PC-9 (cell line): ENCODE measurements at places on chromosomes 11 and 22. TPM values are rescaled to one million over a fixed set of nuclear protein-coding genes. Genes with fewer than 3 reads are reported as not detected.

The POTEH gene
- total RNA-seq: not detected in 2 replicates

The CALCA gene
- total RNA-seq: not detected in 2 replicates

The DEUP1 gene
- total RNA-seq: not detected in 2 replicates

The TIMP3 gene
- total RNA-seq: 79.8 and 89.3 TPM in 2 replicates

The TBX10 gene
- total RNA-seq: not detected in 2 replicates

The P2RY2 gene
- total RNA-seq: 19.8 and 22.5 TPM in 2 replicates

The SNX15 gene
- total RNA-seq: 38.2 and 40.6 TPM in 2 replicates

DNA sequence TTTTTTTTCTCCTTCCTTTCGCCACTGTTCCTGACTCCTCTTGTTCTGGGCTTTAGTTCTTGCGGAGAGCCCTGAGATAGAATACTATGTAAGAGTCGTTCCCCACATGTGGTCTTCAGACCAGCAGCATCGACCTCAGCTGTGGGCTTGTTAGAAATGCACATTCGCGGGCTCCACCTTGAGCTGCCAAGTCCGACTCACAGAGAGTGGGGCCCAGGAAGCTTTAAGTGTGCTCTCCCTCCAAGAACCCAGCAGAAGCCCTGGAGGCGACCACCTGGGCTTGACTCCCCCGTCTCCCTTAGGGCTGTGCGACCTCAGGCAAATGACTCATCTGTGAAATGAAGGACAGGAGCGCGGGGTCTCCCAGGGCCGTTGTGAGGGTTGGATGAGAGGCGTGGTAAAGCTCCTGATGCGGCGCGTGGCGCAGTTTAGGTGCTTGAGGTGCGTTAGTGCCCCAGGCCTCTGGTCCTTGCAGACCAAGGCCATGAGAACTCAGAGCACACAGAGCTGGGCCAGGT is 18.8 kb downstream of the SAMM50 start:
- no peaks in the 10 kb centered on the region for H3K27me3 ChIP-seq
- H3K4me3 ChIP-seq: no peak overlapping the region
- no peak overlapping the region for H3K27ac ChIP-seq
- H3K36me3 ChIP-seq: peaks cover 27% of the 10 kb centered on the region
- H3K4me1 ChIP-seq: no peaks in the 10 kb centered on the region

DNA sequence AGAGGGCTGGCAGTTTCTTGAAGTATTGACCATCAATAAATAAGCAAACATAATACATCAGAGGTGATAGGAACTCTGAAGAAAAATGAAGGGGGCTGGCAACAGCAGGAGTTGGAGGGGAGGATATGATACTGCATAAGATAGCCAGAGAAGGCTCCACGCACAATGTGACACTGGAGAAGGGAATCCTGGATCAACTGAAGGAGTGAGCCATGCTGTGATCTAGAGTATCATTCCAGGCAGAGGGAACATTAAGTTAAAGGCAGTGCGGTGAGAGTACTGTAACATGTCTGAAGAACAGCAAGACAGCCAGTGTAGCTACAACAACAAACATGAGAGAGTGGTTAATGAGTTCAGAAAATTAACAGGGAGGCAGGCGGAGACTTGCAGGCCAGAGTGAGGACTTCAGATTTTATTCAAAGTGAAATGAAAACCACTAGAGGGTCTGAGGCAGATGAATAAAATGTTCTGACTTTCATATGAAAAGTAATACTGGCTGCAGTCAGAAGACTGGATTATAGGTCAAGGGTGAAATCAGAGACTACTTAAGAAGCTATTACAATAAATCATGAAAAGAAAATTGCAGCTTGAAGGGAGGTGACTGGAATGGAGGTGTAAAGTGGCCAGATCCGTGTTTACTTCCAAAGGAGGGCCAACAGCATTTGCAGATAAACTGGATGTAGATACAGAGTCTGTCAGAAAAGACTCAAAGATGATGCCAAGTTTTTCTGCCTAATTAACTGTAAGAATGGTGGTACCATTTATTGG is 49.4 kb downstream of the RRAS2 start:
- H3K36me3 ChIP-seq: no peaks in the 10 kb centered on the region
- H3K27me3 ChIP-seq: no peaks in the 10 kb centered on the region
- DNase-seq: no peak
- no peak overlapping the region for H3K4me3 ChIP-seq
- H3K27ac ChIP-seq: no peak overlapping the region

GRCh38 chr11:4071914-4072313 is 22.7 kb upstream of the RRM1 start:
- no peaks in the 10 kb centered on the region for H3K4me1 ChIP-seq
- H3K36me3 ChIP-seq: no peaks in the 10 kb centered on the region
- no peaks in the 10 kb centered on the region for H3K27me3 ChIP-seq
- no peak overlapping the region for H3K4me3 ChIP-seq
- H3K27ac ChIP-seq: no peak overlapping the region

GRCh38 chr11:113493206-113493605 is 18.0 kb upstream of the DRD2 start:
- peaks cover 45% of the 10 kb centered on the region for H3K27me3 ChIP-seq
- H3K27ac ChIP-seq: no peak overlapping the region
- H3K36me3 ChIP-seq: no peaks in the 10 kb centered on the region
- no peaks in the 10 kb centered on the region for H3K4me1 ChIP-seq
- H3K4me3 ChIP-seq: no peak overlapping the region
- DNase-seq: no peak

DNA sequence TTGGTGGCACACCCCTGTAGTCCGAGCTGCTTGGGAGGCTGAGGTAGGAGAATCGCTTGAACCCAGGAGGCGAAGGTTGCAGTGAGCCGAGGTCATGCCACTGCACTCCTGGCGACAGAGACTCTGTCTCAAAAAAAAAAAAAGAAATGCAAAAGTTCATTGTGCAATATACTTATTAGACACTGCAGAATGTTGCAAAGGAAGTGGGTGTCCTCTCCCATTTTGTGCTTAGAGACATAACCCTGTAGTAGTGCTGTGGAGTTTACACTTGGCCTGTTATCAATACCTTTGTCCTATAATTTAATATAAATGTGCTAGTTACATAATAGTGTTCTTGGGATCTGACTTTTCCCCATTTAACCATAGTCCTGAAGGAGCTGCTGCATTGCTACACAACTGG is 9.4 kb downstream of the BCL2L13 start:
- no peaks in the 10 kb centered on the region for H3K4me1 ChIP-seq
- no peak for DNase-seq
- H3K27me3 ChIP-seq: no peaks in the 10 kb centered on the region
- peak overlapping the region; percentile 32 for H3K27ac ChIP-seq

- H3K27ac ChIP-seq: no peak overlapping the region
- no peaks in the 10 kb centered on the region for H3K27me3 ChIP-seq
- DNase-seq: no peak
These were observed 214.5 kb upstream of the UBASH3B start for GRCh38 chr11:122440811-122441665.

- no peak for DNase-seq
- H3K4me1 ChIP-seq: no peaks in the 10 kb centered on the region
- no peak overlapping the region for H3K4me3 ChIP-seq
- no peak overlapping the region for H3K27ac ChIP-seq
- no peaks in the 10 kb centered on the region for H3K27me3 ChIP-seq
- peaks cover 20% of the 10 kb centered on the region for H3K36me3 ChIP-seq
These were observed 69.3 kb downstream of the CEP164 start for GRCh38 chr11:117396970-117397369.

DNA sequence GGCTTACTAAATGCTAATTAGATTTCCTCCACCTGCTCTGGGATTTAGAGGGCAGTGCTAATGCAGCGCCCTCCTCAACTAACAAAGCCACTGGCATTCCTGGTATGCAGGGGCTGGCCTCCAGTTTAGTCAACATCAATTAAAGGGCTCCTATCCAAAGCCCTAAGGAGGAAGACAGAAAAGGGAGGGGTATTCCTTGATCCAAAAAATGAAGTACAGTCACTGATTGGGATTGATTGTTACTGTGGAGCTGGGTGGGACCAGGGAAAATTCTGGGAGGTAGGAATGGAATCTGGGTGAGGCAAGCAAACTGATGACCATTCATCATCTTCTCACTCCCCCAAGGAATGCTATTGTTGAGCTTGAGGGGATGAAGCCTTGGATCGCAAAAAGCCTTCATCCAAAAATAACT is 52.2 kb downstream of the GAB2 start:
- H3K4me1 ChIP-seq: peaks cover 22% of the 10 kb centered on the region
- H3K27ac ChIP-seq: peak overlapping the region; percentile 40
- H3K27me3 ChIP-seq: no peaks in the 10 kb centered on the region
- H3K4me3 ChIP-seq: no peak overlapping the region; the same call in 1 of the 2 replicates

DNA sequence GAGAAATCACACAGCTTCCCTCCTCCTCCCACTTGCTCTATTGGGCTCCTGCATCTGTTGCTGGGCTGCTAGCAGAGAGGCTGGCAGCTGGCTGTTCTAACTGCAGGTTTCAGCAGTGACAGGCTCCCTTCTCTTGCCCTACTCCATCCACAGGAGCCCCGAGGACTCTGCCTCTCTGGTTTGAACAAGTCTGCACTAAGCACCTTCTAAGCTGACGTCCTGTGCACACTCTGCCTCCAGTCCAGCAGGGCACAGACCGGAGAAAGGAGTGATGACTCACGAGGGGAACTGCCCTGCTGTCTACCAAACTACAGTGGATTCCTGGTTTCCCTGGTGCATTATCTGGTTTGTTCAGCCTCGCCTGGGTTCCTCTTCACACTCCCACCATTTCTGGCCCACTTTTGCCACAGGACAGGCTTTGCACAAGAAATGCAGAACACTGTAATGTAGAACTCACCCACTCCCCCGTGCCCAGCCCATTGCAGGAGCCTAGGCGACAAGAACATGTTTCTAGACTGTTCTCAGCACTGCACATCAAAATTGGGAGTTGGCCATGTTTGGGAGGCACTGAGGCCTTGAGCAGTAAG is 26.0 kb downstream of the IL10RA start:
- H3K36me3 ChIP-seq: no peaks in the 10 kb centered on the region
- no peak overlapping the region for H3K27ac ChIP-seq
- H3K4me3 ChIP-seq: no peak overlapping the region
- peak; percentile 45 for DNase-seq
- peaks cover 67% of the 10 kb centered on the region for H3K27me3 ChIP-seq

- no peak for DNase-seq
- H3K36me3 ChIP-seq: no peaks in the 10 kb centered on the region
- no peak overlapping the region for H3K4me3 ChIP-seq
- H3K27ac ChIP-seq: no peak overlapping the region
These were observed 96.3 kb downstream of the MRTFA start for GRCh38 chr22:40540265-40540664.

DNA sequence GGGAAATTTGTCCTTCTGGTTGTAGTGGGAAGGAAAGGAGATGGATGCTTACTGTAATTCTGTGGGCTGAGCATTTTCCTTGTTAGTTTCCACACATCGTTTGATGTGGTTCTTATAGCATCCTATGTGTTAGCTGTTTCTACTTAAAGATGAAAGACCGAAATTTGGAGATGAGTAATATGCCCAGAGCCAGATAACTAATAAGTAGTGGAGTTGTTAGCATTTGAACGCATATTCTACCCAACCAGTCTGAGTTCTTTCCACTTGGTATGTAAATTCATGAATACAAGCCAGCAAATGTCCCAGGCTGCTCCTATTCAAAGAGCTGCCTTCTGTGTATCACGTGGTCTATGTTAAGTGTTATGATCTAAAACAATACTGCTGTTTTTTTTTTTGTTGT is 14.6 kb downstream of the SPECC1L start:
- H3K36me3 ChIP-seq: peaks cover 6% of the 10 kb centered on the region; the same call in 1 of the 2 replicates
- no peak overlapping the region for H3K27ac ChIP-seq
- no peak for DNase-seq

DNA sequence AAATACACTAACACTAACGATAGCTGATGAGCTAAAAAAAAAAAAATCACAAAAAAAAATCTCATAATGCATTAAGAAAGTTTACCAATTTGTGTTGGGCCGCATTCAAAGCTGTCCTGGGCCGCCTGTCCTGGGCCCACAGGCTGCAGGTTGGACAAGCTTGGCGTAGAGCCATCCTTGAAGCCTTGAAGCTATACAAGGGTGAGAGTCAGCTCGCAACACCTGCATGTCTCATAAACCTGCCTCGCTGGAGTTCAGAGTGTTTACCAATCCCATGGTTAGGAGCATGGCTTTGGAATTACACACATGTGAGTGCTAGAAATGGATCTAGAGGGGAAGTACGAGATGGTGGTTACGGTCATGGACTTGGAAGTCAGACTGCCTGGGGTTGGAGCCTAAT is 453.7 kb downstream of the INSC start:
- H3K4me3 ChIP-seq: no peak overlapping the region
- H3K4me1 ChIP-seq: no peaks in the 10 kb centered on the region
- no peak for DNase-seq
- no peaks in the 10 kb centered on the region for H3K27me3 ChIP-seq

DNA sequence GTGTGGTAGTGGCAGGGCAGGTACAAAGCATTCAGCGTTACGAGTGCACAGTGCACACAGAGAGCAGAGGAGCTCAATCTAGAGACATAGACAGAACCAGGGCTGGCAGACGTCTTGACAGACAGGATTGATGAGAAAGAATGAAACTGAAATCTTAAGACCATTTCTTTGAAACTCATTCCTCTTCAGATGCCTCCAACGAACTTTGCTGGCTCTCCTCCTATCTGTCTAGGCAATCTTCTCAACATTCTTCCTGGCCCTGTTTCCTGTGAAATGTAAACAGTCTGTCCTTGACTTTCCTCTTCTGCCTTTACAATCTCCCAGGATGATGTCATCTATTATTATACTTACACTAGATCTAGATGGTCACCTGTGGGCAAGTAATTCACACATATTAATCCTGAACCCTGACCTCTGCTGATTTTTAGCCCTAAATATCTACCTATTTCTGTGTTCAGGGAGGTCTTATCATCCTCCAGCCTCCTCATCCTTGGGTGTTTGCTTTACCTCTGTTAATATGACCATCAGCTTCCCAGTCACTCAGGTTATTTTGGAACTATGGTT is 119.5 kb downstream of the ENTHD1 start:
- H3K27ac ChIP-seq: no peak overlapping the region
- no peak overlapping the region for H3K4me3 ChIP-seq
- peak; percentile 71 for DNase-seq
- H3K4me1 ChIP-seq: peaks cover 12% of the 10 kb centered on the region

GRCh38 chr11:1002406-1002984 is 34.0 kb downstream of the MUC6 start:
- H3K4me3 ChIP-seq: no peak overlapping the region
- no peak overlapping the region for H3K27ac ChIP-seq
- no peaks in the 10 kb centered on the region for H3K27me3 ChIP-seq
- no peak for DNase-seq
- no peaks in the 10 kb centered on the region for H3K36me3 ChIP-seq

DNA sequence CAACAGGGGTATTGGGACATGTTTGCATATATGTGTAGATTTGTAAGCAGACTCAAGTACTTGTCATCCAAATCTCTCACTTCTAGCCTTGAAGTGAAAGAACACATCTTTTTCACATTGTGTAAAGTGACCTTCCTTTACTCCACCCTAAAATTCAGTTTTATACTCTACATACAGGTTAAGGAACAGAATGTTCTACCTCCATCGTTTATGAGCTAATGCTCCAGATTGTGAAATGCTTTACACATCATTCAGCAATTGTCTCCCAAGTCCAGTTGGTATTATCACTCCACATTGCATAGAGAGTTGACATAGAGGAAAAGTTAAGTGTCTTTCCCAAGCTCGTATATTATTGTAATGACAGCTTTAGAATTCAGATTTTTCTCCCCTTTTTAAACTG is 46.1 kb upstream of the BLID start:
- H3K4me1 ChIP-seq: peaks cover 39% of the 10 kb centered on the region
- no peak overlapping the region for H3K27ac ChIP-seq
- no peaks in the 10 kb centered on the region for H3K27me3 ChIP-seq
- H3K4me3 ChIP-seq: no peak overlapping the region

- peak; percentile 52 for DNase-seq
- H3K27ac ChIP-seq: peak overlapping the region; percentile 92
- H3K36me3 ChIP-seq: no peaks in the 10 kb centered on the region
- peak overlapping the region; percentile 39; the same call in 1 of the 2 replicates for H3K4me3 ChIP-seq
These were observed 3.6 kb upstream of the PHLDA2 start for GRCh38 chr11:2932850-2933251.
